NCI-H2107 (cell line): ENCODE measurements at places on chromosomes 13 and 19.

DNA sequence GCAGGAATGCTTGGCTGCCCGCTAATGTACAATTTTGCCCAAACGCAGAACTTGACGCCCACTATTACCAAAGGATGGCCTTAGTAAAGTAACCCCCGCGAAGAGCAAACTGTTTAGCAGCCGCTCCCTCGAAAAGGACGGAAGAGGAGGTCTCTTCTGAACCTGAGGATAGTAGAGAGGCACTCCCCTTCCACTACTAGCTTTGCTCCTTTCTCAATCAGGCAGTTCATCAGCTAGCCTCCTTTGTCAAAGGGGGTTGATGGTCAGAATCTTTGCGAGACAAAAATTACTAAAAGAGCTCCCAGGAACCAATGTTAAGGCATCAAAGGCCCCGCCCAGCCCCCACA is 534 bp downstream of the CAB39L start:
- DNase-seq: no peak

DNA sequence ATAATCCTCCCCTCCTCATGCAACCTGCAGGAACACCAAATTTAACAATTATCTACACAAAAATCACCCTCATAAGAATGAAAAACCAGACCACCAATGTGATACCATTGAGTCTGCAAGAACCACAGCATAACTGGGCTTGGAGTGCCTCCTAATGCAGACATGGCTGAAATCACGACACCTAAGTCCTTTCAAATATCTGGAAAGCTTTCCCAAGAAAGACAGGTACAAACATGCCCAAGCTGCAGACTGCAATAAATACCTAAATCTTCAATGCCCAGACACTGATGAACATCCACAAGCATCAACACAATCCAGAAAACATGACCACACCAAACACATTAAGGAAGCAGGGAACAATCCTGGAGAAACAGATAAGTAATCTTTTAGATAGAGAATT is 417.1 kb downstream of the LMO7 start:
- no peak for DNase-seq

GRCh38 chr19:17418710-17419109 is 1.1 kb upstream of the MVB12A start:
- DNase-seq: no peak

GRCh38 chr13:110936519-110936918 is 21.6 kb upstream of the ANKRD10 start:
- no peak for DNase-seq

DNA sequence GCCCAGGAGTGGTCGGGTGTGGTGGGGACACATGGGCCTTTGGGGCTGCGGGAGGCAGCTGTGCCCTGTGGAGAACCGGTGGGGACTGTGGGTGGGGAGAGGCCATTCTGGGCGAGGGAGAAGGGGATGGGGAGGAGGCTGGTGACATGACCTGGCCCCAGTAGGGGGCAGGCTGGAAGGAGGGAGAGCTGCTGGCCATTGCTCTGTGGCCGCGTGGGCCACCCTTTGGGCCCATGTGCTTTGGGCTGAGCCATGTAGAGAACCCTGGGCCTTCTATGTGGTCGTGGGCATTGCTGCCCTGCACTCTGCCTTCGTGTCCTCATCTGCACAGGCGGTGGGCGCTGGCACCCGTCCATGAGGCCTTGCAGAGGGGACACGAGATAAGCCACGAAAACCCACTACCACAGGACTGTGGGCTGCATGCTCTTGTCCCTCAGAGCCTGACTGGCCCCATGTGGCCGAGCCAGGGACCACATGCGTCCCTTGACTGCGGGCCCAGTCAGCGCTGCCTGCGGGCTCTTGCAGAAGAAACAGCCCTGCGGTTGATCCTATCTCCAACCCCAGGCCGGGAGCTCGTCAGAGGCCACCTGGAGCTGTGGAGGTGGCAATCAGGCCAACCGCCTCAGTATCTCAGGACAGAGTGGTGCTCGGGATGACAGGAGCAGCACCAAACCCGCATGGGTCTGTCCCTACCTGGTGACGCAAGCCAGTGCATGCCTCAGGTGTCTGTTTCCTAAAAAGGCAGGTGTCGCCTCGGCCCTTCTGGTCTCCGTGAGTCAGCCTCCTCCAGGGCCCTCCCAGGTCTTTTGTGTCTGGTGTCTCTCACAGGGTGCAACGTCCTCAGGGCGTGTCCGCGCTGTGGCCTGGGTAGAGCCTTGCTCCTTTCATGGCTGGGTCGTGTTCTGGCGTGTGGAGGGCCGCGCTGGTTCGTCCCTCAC is 14.3 kb downstream of the FZR1 start:
- DNase-seq: peak; percentile 86
